ENCODE measurements at places on chromosomes 7 and 10. TPM values are rescaled to one million over a fixed set of nuclear protein-coding genes. Genes with fewer than 3 reads are reported as not detected.
A peak's percentile ranks its signal among the peaks of the same experiment; 100 is the strongest.

DNA sequence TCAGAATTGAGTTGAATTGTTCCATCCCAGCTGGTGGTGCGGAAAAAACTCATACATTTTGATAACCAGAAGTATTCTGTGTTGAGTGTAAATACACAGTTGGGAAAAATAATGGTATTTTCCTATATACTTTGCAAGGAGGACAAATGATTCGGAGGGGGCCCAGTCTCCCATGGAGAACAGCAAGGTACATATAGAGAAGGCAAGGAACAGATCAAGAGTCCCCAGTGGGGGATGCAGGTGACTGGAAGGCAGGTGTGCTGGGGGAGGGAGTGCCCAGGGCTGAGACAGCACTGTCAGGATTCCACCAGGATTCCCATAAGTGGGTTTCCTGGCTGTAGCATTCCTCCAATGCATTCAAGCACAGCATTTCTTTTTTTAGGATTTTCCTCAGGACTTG is 10.8 kb upstream of the ADCY1 start:
- no peaks in the 10 kb centered on the region for H3K36me3 ChIP-seq
- no peak overlapping the region for H3K4me3 ChIP-seq
- H3K27ac ChIP-seq, result no peak overlapping the region
- peaks cover 4% of the 10 kb centered on the region for H3K27me3 ChIP-seq
- no peaks in the 10 kb centered on the region for H3K4me1 ChIP-seq

Gene MARVELD1
- total RNA-seq, result 4.1 TPM

GRCh38 chr10:98045785-98046389 is 15.5 kb upstream of the CRTAC1 start:
- DNase-seq, result peak; percentile 53
- H3K4me3 ChIP-seq, result no peak overlapping the region
- H3K4me1 ChIP-seq, result peaks cover 2% of the 10 kb centered on the region
- H3K27me3 ChIP-seq, result peaks cover 35% of the 10 kb centered on the region
- H3K27ac ChIP-seq, result no peak overlapping the region

GRCh38 chr7:112594397-112594796 is 113.6 kb downstream of the LSMEM1 start:
- H3K4me3 ChIP-seq, result no peak overlapping the region
- H3K27me3 ChIP-seq, result no peaks in the 10 kb centered on the region
- no peaks in the 10 kb centered on the region for H3K36me3 ChIP-seq
- no peak overlapping the region for H3K27ac ChIP-seq
- no peak for DNase-seq
- H3K4me1 ChIP-seq, result no peaks in the 10 kb centered on the region

DNA sequence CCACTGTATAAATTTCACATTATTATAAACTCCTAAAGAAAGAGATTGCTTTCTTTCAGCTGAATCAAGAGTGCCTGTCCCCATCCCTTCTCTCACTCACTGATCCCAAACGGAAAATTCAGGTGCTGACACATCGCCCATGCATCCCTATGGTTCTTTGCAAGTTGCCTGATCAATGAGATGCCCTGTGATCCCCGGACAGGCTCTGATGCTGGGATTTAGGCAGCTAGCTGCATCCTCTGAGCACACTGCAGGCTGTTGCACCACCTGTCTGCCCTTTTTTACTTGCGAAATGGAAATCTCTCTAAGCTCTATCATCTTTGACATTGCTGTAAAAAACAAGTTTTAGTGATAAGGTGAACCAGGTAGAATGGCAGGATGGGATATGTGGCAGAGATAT is 456.5 kb downstream of the GATA3 start:
- H3K36me3 ChIP-seq, result no peaks in the 10 kb centered on the region
- no peak overlapping the region for H3K27ac ChIP-seq
- no peaks in the 10 kb centered on the region for H3K4me1 ChIP-seq

- H3K4me3 ChIP-seq, result no peak overlapping the region
- no peak overlapping the region for H3K27ac ChIP-seq
- H3K4me1 ChIP-seq, result no peaks in the 10 kb centered on the region
- H3K36me3 ChIP-seq, result no peaks in the 10 kb centered on the region
- H3K27me3 ChIP-seq, result peaks cover 10% of the 10 kb centered on the region
- no peak for DNase-seq
These were observed 170.4 kb downstream of the MAGI2 start for GRCh38 chr7:79282882-79283602.

- H3K4me1 ChIP-seq, result peaks cover 4% of the 10 kb centered on the region
- H3K27ac ChIP-seq, result no peak overlapping the region
- H3K4me3 ChIP-seq, result no peak overlapping the region
- no peak for DNase-seq
These were observed 4.6 kb downstream of the CCDC136 start for GRCh38 chr7:128796327-128796726.

Gene AGAP5
- 6.7 TPM for total RNA-seq

GRCh38 chr7:146175716-146176115 is 59.1 kb downstream of the CNTNAP2 start:
- no peak overlapping the region for H3K4me3 ChIP-seq
- H3K27ac ChIP-seq, result no peak overlapping the region
- H3K4me1 ChIP-seq, result no peaks in the 10 kb centered on the region
- no peak for DNase-seq
- no peaks in the 10 kb centered on the region for H3K36me3 ChIP-seq

All from activated naive CD8-positive, alpha-beta T cell treated with anti-CD3 and anti-CD28 coated beads for 36 hours (primary cell).